Stimulated activated naive B cell treated with anti-CD40 and anti-IgM and Interleukin-4, amounts not matched to agents 10 μg/mL and 1 μg/mL and 100 μg/mL, for 72 hours (primary cell): ENCODE measurements at places on chromosomes 11 and 22.

DNA sequence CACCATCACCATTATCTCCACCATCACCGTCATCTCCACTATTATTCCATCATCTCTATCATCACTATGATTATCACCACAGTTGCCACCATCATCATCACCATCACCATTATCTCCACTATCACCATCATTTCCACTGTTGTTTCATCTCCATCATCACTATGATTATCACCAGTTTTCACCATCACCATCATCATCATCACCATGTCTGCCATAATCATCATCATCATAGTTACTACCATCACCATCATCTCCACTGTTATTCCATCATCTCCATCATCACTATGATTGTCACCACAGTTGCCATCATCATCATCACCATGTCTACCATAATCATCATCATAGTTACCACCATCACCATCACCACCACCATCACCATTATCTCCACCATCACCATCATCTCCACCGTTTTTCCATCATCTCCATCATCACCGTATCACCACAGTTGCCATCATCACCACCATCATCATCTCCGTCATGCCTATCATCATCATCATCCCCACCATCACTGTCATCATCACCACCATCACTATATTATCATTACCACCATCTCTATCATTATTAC, 264.9 kb downstream of the BRD1 start:
- peaks cover 12% of the 10 kb centered on the region for H3K36me3 ChIP-seq
- no peak overlapping the region for H3K4me3 ChIP-seq
- H3K27me3 ChIP-seq = no peaks in the 10 kb centered on the region
- no peak overlapping the region for H3K27ac ChIP-seq

GRCh38 chr11:113446938-113447337, 28.3 kb downstream of the DRD2 start:
- no peaks in the 10 kb centered on the region for H3K4me1 ChIP-seq
- no peaks in the 10 kb centered on the region for H3K36me3 ChIP-seq
- DNase-seq = no peak
- peaks cover 15% of the 10 kb centered on the region for H3K27me3 ChIP-seq
- H3K27ac ChIP-seq = no peak overlapping the region

DNA sequence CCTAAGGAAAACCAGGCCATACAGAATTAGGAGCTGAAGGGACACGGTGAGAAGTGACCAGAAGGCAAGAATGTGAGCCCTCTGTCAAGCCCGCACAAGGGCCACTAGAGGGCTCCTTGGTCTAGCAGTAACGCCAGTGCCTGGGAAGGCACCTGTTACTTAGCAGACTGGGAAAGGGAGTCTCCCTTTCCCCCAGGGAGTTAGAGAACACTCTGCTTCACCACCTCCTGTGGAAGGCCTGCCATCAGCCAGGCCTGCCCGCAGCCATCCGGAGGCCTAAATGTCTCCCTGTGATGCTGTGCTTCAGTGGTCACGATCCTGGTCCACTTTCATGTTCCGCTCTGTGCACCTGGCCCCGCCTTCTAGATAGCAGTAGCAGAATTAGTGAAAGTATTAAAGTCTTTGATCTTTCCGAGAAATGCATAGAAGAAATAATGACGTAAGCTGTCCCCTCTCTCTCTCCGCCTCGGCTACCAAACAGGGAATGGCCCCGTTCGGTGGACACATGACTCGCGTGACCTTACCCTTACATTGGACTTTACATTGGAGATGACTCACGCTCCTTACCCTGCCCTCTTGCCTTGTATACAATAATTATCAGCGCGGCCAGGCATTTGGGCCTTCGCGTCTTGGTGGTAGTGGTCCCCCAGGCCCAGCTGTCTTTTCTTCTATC, 10.7 kb upstream of the GSTP1 start:
- H3K36me3 ChIP-seq = no peaks in the 10 kb centered on the region
- no peak overlapping the region for H3K27ac ChIP-seq
- H3K4me1 ChIP-seq = peaks cover 9% of the 10 kb centered on the region
- peak; percentile 34 for DNase-seq
- H3K4me3 ChIP-seq = no peak overlapping the region

- no peaks in the 10 kb centered on the region for H3K4me1 ChIP-seq
- peaks cover 4% of the 10 kb centered on the region for H3K27me3 ChIP-seq
- no peaks in the 10 kb centered on the region for H3K36me3 ChIP-seq
- H3K4me3 ChIP-seq = no peak overlapping the region
Observed at GRCh38 chr11:126123686-126124085, 61.0 kb upstream of the CDON start.

DNA sequence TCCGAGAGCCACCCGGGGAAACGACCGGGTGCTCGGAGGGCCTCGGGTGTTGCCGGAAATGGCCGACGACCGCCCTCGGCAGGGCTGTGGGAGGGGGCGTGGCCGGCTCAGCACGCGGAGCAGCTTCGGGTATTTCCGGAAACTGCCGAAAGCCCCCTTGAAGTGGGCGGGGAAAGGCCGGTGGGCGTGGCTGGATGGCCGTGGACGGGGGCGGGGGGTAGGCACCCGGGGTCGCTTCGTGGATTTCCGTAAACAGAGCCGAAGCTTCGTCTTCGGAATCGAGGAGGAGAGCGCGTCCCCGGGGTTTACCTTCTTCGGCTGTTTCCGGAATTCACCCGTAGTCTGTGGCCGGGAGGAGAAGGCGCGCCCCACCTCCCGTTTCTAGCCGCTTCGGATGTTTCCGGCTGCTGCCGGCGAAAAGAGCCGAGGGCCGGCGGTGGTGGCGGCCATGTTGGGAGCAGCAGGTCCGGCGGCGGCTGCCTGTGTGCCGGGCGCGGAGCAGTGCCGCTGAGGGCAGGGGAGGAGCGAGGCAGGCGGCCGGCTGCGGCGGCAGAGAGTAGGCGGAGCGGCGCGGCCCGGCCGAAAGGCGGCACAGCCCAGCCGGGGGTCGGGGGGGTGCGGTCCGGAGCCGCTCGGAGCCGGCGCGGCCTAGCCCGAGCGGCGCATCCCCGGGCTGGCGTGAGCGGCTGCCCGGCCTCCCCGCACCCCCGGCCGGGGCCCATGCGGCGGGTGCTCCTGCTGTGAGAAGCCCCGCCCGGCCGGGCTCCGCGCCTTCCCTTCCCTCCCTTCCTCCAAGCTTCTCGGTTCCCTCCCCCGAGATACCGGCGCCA, at the start of gene MARK2:
Gene MARK2, plus strand, starts transcription at position 433 of the 830 bp plus-strand sequence. Its CDS starts 397 bp downstream, at position 830.
- peak within 1 kb of the TSS; percentile 94 for H3K27ac ChIP-seq
- DNase-seq = peak; percentile 99
- peaks cover 27% of the 10 kb centered on the region for H3K36me3 ChIP-seq
- peak within 1 kb of the TSS; percentile 98 for H3K4me3 ChIP-seq

- H3K4me3 ChIP-seq = no peak overlapping the region
- no peaks in the 10 kb centered on the region for H3K4me1 ChIP-seq
- no peak for DNase-seq
- H3K27ac ChIP-seq = no peak overlapping the region
- no peaks in the 10 kb centered on the region for H3K27me3 ChIP-seq
Observed at GRCh38 chr11:134610116-134610910, 198.3 kb upstream of the B3GAT1 start.
